ENCODE measurements at places on chromosomes 11 and 22.

DNA sequence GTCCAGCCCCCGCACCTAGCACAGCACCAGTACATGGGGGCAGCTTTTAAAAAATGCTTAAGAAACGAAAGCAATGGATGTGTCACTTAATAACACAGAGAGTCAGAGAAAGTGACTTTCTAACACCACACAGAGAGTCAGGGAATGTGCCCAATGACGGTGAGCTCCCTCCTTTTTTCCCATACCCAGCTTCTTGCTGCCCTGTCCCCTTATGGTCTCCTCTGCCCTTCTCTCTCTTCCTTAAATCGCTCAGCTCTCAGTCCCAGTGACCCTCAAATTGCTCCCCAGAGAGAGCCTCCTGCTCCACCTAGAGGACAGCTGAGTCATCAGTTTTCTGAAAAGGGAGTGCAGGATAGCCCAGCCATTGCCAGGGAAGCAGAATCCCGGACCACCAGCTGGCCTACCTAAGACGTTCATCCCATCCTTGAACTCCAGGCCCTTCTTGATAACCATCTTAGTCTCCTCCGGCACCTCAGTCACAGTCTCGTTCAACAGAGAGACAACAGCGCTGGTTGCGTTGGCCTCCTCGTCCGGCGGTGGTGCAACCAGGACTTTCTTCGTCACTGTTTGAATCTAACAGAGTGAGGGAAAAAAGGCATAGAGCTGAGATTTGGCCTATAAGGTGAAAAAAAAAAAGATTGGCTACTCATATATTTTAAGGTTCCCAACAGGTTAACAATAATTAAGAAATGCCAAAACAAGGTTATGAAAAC lies 113.5 kb downstream of the SLC1A2 start:
- DNase-seq = no peak

DNA sequence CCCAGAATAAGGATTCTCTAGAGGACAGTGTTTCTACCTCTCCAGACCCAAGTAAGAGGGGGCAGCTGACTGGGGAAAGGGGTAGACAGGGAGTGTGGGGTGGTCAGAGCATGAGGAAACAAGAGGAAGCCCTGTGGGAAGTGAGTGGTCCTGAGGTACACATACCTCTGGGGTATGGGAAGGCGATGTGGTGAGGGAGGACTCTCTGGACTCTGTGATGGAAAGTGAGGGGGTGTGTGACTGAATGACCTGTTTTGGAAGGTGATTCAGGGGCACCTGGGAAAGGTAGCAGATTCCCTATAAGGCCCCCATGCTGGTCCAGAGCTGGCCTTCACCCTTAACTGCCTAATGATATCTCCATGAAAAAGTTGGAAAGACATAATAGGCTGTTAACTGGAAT lies 80.1 kb downstream of the DEPDC5 start:
- DNase-seq = no peak

- no peak for DNase-seq
Observed at GRCh38 chr22:24420072-24420976, 7.1 kb upstream of the ADORA2A start.

- DNase-seq = no peak
Observed at GRCh38 chr11:58497951-58498350, 10.0 kb downstream of the OR5B21 start.

GRCh38 chr11:33692013-33692504 lies 8.6 kb downstream of the C11orf91 start:
- no peak for DNase-seq

DNA sequence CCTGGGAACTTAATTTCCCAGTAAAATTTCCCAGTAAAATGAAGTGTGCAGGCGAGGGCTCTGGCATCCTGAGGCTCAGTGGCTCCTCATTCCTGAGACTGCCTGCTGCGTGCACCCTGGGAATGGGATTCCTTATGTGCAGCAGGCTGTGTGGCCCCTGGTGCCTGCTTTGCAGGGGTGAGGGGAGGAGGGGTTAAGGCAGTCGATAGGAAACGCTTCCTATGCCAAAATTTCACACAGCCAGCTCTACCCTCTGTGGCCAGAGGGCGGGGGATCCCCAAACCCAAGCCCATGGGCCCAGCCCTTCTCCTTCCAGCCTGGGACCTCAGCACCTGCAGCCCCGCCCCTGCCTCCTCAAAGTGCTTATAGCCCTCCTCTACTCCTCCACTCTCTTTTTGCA lies 12.1 kb upstream of the BAIAP2L2 start:
- no peak for DNase-seq

GRCh38 chr11:15228331-15228849 lies 113.7 kb downstream of the INSC start:
- DNase-seq = no peak

- no peak for DNase-seq
Observed at GRCh38 chr22:30890686-30891442, 77.7 kb downstream of the MORC2 start.

DNA sequence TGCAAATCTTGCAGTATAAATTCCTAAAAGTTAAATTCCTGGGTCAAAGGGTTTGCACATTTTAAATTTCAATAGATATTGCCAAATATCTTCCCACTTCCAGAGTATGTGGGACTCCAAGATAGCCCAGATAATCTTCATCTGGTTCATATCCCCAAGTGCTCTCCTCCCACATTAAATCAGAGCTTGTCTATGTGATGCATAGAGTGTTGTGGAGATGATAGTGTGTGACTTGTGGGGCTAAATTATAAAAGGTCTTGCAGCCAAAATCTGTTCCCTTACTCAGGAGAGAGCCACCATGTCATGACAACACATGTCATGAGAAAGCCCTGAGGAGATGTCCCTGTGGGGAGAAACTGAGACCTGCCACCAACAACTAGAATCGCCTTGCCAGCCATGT lies 39.9 kb upstream of the TEAD1 start:
- no peak for DNase-seq

DNA sequence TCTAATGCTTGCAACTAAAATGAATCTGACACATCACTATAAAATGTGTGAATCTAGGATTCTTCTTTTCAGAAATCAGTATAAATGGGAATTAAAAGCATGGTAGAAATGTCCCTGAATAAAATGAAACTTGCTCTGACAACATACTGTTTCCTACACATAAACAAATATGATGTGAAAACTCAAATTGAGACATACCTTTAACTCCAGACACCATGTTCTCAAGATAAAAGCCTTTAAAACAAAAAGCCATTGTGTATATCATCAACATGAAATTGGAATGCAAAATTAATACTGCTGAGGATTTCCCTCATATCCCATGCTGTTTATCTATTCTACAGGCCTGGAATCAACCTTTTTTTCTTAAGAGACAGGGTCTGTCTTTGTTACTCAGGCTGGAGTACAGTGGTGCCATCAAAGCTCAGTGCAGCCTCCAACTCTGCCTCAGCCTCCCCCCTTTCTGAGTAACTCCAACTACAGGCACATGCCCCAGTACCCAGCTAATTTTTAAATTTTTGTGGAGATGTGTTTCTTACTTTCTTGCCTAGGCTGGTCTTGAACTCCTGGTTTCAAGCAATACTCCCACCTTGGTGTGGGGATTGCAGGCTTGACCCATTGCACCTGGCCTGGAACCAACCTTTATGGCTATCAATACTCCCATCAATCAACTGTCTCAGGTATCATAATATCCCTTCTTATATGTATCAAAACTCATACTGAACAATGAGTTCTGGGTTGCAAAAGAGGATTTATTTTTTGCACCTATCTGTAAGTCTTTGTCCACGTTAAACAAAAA lies 6.7 kb downstream of the TAF1D start:
- no peak for DNase-seq

GRCh38 chr11:59198726-59199125 lies 14.0 kb downstream of the MPEG1 start:
- DNase-seq = no peak

- no peak for DNase-seq
Observed at GRCh38 chr22:33139937-33140336, 81.8 kb upstream of the SYN3 start.

GRCh38 chr22:21055880-21056319 lies 10.2 kb downstream of the LRRC74B start:
- DNase-seq = no peak

GRCh38 chr11:1269957-1270356 lies 39.5 kb downstream of the TOLLIP start:
- no peak for DNase-seq

DNA sequence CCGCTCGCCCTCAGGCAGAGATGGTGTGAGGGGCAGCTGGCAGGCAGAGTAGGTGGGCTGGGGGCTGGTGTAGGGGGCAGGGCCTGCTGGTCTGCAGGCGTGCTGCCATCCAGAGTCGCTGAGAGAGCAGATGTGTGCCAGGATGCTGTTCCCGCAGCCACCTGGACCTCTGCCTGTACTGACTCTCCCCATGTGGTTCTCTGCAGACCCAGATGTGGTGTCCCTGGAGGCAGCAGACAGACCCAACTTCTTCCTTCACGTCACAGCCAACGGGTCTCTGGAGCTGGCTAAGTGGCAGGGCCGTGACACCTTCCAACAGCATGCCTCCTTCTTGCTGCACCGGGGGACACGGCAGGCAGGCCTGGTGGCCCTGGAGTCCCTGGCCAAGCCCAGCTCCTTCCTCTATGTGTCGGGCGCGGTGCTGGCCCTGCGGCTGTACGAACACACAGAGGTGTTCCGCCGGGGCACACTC lies 58.6 kb downstream of the OTOG start:
- DNase-seq = no peak

GRCh38 chr11:64687204-64687603 lies 35.8 kb downstream of the NRXN2 start:
- DNase-seq = no peak

DNA sequence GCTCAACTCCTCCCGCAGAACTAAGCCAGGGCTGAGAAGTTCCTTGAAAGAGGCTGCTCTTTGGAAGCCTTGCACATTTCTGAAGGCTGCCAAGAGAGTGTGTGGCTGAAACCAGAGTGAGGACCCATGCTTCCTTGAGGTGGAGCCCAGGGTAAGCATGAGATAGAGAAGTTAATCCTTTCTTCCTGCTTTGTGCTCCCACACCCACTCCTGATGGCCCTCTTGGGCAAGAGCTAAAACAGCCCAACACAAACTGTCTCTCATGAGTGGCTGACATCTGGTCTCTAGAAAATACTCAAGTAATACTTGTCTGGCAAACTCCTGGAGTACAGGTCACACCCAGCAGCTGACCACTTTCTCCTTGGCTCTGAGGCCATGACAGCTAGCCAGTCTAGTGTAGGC lies 523.7 kb downstream of the INSC start:
- DNase-seq = no peak

DNA sequence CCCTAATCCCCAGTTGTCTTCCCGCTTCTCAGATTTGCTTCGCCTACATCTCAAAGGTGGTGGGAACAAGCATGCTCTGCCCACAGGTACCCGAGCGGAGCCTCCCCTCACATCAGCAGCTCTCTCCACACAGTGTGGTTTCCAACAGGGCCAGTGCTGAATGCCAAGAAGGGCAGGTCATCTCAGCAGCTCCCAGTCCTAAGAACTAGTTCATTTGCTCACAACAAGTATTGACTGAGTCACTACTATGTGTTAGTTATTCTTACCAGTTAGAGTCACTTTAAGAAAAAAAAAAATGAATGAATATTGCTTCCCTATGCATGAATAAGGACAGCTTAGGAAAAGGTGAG lies 66.2 kb downstream of the THAP12 start:
- DNase-seq = no peak

- no peak for DNase-seq
Observed at GRCh38 chr11:7936615-7937014, 4.9 kb downstream of the OR10A3 start.

- DNase-seq = no peak
Observed at GRCh38 chr22:47681411-47682165, 919.1 kb downstream of the TBC1D22A start.

DNA sequence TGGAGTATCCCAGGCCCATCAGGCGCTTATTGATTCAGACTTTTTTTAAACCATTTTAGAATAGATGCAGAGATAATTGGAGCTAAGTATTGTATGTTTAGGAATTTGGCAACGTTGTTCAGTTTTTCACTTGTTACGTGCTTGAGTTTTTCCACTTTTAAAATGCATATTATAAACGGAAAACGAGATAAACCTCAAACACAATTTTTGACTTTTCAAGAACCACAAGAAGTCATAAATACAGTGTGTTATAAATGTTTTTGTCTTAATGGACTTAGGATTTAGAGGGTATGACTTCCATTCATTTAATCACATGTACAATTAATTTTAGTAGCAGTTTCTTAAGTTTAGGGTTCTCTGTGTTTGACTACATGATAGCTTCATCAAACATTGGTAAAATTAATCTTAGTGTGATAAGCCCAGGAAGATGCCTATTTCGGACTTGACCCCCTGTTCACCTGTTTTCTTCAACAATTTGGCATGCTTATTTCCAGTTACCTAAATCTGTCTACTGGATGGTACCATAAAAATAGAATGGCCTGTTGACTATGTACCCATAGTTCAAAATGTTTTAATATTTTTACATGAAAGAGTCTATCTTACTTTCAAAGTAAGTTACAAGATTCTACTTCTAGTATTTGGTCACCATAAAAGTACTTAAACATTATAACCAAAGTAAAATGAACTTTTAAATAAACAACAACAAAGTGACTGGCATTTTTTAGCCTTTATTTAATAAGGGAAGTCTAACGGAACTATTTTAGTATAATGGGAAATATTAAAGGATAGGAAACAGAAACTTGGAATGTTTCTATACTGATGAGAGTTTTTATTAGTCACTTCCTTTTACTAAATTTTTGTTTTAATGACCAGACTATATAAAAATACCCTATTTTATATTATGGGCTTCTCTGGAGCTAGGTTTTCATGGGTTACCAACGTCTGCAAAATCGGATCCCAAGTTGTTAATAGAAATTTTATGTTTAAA lies 1.4 kb downstream of the ZC3H12C start:
- no peak for DNase-seq

DNA sequence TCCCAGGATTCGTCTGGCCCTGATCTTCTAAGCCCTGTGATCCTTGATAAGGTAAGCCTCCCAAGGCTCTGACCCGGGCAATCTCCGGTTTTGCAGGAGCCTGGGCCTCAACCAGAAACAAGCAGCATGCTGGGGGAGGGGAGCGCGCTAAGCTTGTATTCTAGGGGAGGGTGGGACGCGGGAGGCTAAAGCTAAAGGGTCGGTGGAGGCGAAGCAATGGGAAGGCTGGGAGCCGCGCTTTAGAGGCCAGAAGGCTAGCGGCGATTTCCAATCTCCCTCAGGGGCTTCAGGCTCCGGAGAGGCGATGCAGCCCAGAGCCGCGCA lies 753 bp downstream of the PTPN5 start:
- DNase-seq = no peak

DNA sequence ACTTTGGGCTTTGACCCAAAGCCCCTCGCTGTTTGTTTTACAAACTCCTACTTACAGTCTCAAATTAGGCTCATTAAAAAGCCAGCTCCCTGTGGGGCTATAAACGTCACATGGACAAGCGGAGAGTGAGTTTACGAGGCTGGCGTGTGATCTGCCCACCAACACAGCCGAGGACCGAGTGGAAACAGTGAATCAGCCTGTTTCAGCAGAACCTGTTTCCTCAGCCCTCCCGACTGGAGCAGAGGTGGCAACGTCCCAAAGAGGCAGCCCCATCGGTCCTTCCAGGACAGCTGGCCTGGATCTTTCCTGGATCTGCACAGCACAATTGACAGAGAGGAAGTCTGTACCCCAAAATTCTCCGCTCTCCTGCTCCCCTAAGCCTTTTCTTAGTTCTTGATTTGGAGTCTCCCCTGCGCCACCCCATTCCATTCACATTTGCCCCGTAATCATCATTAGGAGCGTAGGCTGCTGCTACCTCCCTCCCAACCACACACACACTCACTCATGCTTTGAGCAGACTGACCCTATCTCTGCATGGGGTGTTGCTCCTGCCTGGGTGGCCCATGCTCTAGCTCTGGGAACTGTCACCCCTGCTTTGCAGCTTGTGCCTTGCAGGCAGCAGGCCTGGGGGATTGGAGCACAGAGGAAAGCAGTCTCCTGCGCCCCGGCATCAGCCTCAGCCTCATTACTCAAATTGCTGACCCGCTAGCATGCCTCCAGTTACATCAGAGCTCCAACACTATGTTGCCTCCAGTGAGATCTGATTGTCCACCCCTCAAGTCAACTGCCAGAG lies 117.8 kb downstream of the NAT10 start:
- DNase-seq = no peak

All from stimulated activated CD8-positive, alpha-beta memory T cell treated with anti-CD3 and anti-CD28 coated beads, Interleukin-7, amount 100 ng/mL, for 1 hour (primary cell).